IPS DF 6.9 (cell line): ENCODE measurements at places on chromosomes 2 and 18.
A peak's percentile ranks its signal among the peaks of the same experiment; 100 is the strongest.

- no peaks in the 10 kb centered on the region for H3K4me1 ChIP-seq
- no peak for DNase-seq
- H3K27me3 ChIP-seq = no peaks in the 10 kb centered on the region; the same call in 1 of the 2 replicates
These were observed 445.8 kb upstream of the RGPD4 start for GRCh38 chr2:107380912-107381311.

GRCh38 chr18:24414349-24415003 is 12.0 kb upstream of the IMPACT start:
- no peaks in the 10 kb centered on the region for H3K36me3 ChIP-seq
- no peak for DNase-seq
- no peak overlapping the region for H3K4me3 ChIP-seq
- no peaks in the 10 kb centered on the region for H3K4me1 ChIP-seq
- H3K27me3 ChIP-seq = no peaks in the 10 kb centered on the region

DNA sequence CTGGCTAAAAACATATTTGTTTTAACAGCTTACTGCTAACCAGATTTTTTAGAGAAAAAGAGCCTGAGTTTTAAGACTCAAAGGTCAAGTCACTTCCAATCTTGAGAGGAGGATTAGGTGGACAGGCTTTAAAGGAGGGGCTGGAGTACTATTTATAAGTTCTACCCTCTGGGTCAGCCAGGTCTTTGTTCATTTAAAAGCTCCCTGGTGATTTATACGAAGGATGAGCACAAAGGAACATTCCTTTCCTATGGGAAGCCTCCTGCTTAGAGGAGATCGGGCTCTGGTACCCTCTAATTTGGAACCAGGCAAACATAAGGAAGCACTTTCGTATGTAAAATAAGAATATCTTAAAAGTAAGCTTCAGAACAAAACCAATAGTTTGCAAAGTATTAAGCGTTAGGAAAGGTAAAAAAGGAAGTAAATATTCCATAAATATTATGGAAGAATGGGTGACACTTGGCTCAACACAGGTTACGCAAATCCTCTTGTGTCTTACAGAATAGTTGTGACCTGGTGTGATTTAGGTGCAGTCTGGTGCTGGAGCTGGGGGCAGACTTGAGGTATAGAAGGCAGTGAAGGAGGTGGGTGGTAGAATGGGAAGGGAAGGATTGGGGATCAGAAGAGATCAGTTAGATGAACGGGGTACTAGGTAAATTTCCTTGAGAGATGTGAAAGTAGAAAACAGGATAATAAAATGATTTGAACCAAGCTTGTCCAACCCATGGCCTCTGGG is 35.6 kb downstream of the PDE6D start:
- H3K36me3 ChIP-seq = no peaks in the 10 kb centered on the region
- H3K4me3 ChIP-seq = no peak overlapping the region
- no peak overlapping the region for H3K27ac ChIP-seq
- no peaks in the 10 kb centered on the region for H3K27me3 ChIP-seq
- H3K4me1 ChIP-seq = peaks cover 1% of the 10 kb centered on the region; the same call in 1 of the 2 replicates

GRCh38 chr2:76953733-76954347 is 568.3 kb downstream of the LRRTM4 start:
- H3K4me3 ChIP-seq = no peak overlapping the region
- peak; percentile 82 for DNase-seq
- H3K27me3 ChIP-seq = no peaks in the 10 kb centered on the region
- no peaks in the 10 kb centered on the region for H3K36me3 ChIP-seq
- H3K4me1 ChIP-seq = no peaks in the 10 kb centered on the region
- no peak overlapping the region for H3K27ac ChIP-seq

DNA sequence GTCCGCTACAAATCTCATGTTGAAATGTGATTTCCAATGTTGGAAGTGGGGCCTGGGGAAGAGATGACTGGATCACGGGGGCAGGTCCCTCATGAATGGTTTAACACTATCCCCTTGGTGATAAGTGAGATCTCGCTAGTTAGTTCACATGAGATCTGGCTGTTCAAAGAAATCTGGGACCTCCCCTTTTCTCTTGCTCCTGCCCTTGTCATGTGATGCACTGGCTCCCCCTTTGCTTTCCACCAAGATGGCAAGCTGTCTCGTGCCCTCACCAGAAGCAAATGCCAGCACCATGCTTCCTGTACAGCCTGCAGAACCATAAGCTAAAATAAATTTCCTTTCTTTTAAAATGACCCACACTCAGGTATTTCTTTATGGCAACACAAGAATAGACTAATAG is 57.3 kb upstream of the C2orf15 start:
- no peaks in the 10 kb centered on the region for H3K4me1 ChIP-seq
- no peak overlapping the region for H3K4me3 ChIP-seq
- no peak overlapping the region for H3K27ac ChIP-seq

GRCh38 chr18:60568220-60568619 is 195.6 kb upstream of the MC4R start:
- H3K27me3 ChIP-seq = no peaks in the 10 kb centered on the region
- H3K4me1 ChIP-seq = no peaks in the 10 kb centered on the region
- H3K4me3 ChIP-seq = no peak overlapping the region
- no peak overlapping the region for H3K27ac ChIP-seq
- no peaks in the 10 kb centered on the region for H3K36me3 ChIP-seq

DNA sequence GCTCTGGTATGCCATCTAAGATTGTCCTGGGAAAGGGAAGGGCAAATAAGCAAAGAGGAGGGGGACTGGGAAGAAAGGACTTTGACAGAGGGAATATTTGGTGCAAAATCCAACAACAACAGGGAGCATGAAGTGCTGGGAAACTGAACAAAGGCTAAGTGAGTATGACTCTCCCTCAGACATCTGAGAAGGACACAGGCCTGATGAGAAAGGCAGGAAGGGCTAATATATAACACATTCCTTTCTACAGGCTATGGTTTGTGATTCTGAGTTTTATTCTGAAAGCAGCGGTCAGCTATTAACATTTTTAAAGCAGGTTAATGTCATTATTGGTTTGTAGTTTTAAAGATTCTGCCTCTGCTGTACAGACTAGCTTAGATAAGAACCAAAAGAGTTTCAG is 1579.5 kb downstream of the LRP1B start:
- no peaks in the 10 kb centered on the region for H3K4me1 ChIP-seq
- H3K4me3 ChIP-seq = no peak overlapping the region
- DNase-seq = no peak

DNA sequence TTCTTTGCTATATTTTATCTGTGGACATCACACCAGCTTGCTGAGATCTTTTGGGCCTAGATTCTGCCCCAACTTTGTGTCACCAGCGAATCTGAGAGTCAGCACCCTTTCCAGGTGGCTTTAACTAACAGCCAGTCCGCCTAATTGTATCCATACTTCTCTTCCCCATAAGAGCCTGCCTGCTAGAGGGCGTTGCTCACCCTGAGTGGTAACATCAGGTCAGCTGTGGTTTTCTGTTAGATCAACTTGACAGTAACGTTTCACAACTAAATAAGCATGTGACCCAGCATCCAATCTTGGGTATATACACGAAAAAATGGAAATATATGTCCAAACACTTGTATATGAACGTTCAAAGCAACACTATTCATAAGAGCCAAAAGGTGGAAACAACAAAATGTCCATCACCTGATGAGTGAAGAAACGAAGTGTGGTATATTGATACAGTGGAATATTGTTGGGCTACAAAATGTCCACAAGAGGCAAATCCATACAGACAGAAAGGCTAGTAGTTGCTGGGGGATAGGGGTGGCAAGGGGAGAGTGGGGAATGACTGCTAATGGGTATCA is 24.9 kb downstream of the EFHD1 start:
- no peak overlapping the region for H3K4me3 ChIP-seq
- no peaks in the 10 kb centered on the region; the same call in 1 of the 2 replicates for H3K4me1 ChIP-seq
- H3K36me3 ChIP-seq = no peaks in the 10 kb centered on the region
- no peak overlapping the region for H3K27ac ChIP-seq

GRCh38 chr2:43851011-43851980 is 12.5 kb downstream of the ABCG8 start:
- H3K27ac ChIP-seq = no peak overlapping the region
- H3K27me3 ChIP-seq = no peaks in the 10 kb centered on the region
- H3K4me1 ChIP-seq = no peaks in the 10 kb centered on the region
- no peaks in the 10 kb centered on the region for H3K36me3 ChIP-seq

DNA sequence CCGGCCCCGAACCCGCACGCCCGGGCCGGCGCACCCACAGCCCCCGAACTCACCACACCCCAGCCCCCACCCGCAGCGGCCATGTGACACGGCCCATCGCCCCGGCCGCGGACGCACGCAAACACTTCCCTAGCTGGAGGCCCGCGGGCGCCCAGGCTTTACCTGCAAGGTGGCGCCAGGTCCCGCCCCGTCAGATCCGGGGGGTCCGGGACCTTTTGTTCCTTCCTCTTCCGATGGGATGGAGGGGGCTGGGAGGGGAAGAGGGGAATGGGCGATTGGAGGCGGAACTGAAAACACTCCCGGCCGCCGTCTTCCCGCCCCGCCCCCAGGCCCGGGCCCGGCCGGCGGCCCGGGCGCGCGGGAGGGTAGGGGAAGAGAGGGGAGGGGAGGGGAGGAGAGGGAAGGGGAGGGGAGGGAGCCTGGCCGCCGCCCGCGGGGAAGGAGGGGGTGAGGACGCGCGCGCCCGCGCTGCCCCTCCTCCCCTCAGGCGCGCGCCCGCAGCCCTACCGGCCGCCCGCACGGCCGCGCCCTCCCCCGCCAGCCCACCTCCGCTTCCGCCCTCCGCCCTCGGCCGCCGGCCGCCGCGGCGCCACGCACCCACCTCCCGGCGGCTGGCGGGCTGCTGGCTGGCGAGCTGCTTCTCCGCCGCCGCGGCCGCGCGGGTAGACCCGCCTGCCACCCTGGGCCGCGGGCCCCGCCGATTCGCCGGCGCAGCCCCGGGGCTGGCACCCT is at the start of gene SMAD2:
Gene SMAD2 (minus strand): TSS at position 461 of the 732 bp plus-strand sequence. CDS start 33,903 bp downstream, outside the sequence.
- peak; percentile 58 for DNase-seq
- H3K27ac ChIP-seq = no peak within 1 kb of the TSS
- no peaks in the 10 kb centered on the region; the same call in 1 of the 2 replicates for H3K4me1 ChIP-seq
- H3K36me3 ChIP-seq = no peaks in the 10 kb centered on the region
- no peaks in the 10 kb centered on the region for H3K27me3 ChIP-seq
- H3K4me3 ChIP-seq = peak within 1 kb of the TSS; percentile 95

DNA sequence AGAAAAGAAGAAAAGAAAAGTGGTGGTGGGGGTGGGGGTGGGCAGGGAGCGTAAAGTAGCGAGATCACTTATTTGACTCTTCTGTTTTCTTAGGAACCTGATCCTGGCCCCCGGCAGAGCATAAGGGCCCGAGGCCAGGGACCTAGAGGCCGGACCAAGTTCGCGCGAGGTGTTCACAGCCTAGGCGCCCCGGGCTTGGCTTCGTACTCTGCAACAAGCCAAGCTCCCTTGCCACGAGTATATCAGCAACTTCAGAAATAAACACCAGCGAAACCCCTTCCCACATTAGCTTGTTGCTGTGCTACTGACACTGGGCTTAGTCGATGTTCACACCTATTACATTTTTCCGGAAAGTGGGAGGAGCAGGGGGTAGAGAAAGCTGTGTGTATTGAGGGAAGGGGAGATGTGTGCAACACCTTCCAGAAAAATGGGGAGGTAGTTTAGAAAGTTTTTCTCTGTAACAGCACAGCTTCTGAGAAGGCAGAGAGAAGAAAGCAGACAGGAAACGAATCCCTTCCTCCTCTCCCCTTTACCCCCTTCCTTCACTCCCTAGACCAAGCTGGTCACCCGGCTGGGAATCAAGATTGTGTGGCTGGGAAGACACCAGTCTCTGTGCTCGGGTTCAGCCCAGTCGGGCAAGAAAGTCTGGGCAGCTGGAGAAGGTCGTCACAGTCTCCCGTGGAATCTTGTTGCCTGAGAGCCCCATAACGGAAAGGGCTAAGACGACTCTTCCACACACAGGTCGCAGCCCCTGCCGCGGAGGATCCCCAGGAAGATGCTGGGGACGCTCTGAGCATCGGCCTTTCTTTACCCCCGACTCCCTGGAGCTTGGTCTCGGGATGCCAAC is 12.0 kb upstream of the SATB2 start:
- no peak overlapping the region for H3K27ac ChIP-seq
- H3K4me1 ChIP-seq = peaks cover 10% of the 10 kb centered on the region
- no peaks in the 10 kb centered on the region for H3K36me3 ChIP-seq
- H3K27me3 ChIP-seq = peaks cover 58% of the 10 kb centered on the region
- H3K4me3 ChIP-seq = no peak overlapping the region

- no peak overlapping the region for H3K27ac ChIP-seq
- H3K27me3 ChIP-seq = no peaks in the 10 kb centered on the region
- H3K36me3 ChIP-seq = no peaks in the 10 kb centered on the region
- no peaks in the 10 kb centered on the region for H3K4me1 ChIP-seq
- DNase-seq = no peak
These were observed 219.4 kb downstream of the NAPG start for GRCh38 chr18:10745219-10745618.

- H3K27ac ChIP-seq = no peak overlapping the region
- H3K4me1 ChIP-seq = peaks cover 1% of the 10 kb centered on the region; the same call in 1 of the 2 replicates
- no peaks in the 10 kb centered on the region; the same call in 1 of the 2 replicates for H3K36me3 ChIP-seq
- DNase-seq = no peak
- no peaks in the 10 kb centered on the region; the same call in 1 of the 2 replicates for H3K27me3 ChIP-seq
- H3K4me3 ChIP-seq = no peak overlapping the region
These were observed 42.4 kb downstream of the TMEM18 start for GRCh38 chr2:634636-635388.

- no peaks in the 10 kb centered on the region for H3K36me3 ChIP-seq
- H3K4me3 ChIP-seq = no peak within 1 kb of the TSS
- no peak within 1 kb of the TSS for H3K27ac ChIP-seq
- no peak for DNase-seq
These were observed at the start of gene CHRNA1 for GRCh38 chr2:174764280-174765255. TSS of gene CHRNA1 (minus strand) at chr2:174764472. CDS start at chr2:174764394, 78 bp downstream.

GRCh38 chr18:42850174-42851083 is 265.1 kb downstream of the RIT2 start:
- H3K27me3 ChIP-seq = no peaks in the 10 kb centered on the region
- H3K4me1 ChIP-seq = no peaks in the 10 kb centered on the region
- no peak for DNase-seq
- H3K36me3 ChIP-seq = no peaks in the 10 kb centered on the region
- no peak overlapping the region for H3K4me3 ChIP-seq
- no peak overlapping the region for H3K27ac ChIP-seq

GRCh38 chr2:191800874-191801273 is 46.0 kb downstream of the CAVIN2 start:
- H3K4me3 ChIP-seq = no peak overlapping the region
- H3K27me3 ChIP-seq = no peaks in the 10 kb centered on the region
- no peak overlapping the region for H3K27ac ChIP-seq
- no peaks in the 10 kb centered on the region for H3K4me1 ChIP-seq

- peaks cover 3% of the 10 kb centered on the region; the same call in 1 of the 2 replicates for H3K36me3 ChIP-seq
- H3K27ac ChIP-seq = no peak overlapping the region
- no peak overlapping the region for H3K4me3 ChIP-seq
- H3K4me1 ChIP-seq = peaks cover 11% of the 10 kb centered on the region
- no peak for DNase-seq
These were observed 2.5 kb upstream of the DUSP2 start for GRCh38 chr2:96147593-96148201.

DNA sequence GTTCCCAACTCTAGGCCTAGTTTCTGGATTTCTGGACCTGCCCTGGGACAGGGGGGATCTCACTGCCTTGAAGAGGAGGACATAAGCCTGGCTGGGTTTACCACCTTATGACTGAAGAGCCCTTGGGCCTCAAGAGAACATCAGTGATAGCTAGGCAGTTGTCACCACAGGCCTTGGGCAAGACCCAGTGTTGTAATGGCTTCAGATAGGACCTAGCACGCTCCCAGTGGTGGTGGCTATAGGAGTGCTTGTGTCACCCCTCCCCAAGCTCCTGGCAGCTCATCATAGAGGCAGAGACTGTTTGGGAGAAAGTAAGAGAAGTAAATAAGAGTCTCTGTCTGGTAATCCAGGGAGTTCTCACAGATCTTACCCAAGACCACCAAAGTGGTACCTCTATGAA is 19.4 kb upstream of the EVA1A start:
- DNase-seq = no peak
- no peaks in the 10 kb centered on the region for H3K36me3 ChIP-seq
- no peaks in the 10 kb centered on the region for H3K27me3 ChIP-seq
- H3K27ac ChIP-seq = no peak overlapping the region
- H3K4me3 ChIP-seq = no peak overlapping the region
- H3K4me1 ChIP-seq = no peaks in the 10 kb centered on the region
